ENCODE measurements at places on chromosomes 3 and 15.

DNA sequence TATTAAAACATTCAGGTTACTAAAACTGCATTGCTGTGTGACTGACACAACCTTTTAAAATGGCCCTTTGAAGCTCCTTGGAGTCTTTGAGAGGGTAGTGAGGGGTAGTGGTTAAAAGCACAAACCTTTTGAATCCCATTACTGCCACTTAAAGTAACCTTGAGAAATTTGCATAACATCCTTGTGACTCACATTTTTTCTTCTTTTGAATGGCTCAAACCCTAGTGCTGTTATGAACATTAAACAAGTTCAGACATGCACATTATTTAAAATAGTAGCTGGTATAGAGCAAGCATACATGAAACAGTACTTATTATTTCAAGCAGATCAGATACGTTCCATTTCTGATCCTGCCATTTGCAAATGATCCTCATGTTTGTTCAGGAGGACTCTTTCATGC is 3.7 kb upstream of the CLDN1 start:
- DNase-seq: no peak

GRCh38 chr3:17431004-17431403 is 311.4 kb downstream of the TBC1D5 start:
- DNase-seq: no peak

DNA sequence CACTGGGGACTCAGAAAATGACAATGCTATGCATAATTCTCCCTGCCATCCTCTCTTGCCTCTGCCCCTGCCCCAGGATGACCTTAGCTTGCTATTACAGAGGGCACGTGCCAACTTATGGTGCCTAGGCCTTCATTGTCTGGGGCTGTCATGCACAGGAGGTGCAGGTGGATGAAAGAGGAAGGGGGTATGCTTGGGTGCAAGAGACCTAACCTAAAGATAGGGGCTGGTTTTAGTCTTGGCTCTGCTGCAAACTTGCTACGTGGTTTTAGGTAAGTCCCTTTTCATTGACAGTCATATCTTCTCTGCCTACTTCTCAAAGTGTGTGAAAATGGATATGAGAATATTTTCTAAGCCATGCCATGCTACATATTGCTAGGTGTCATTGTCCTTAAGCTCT is 161.3 kb downstream of the EPHB1 start:
- DNase-seq: no peak

- DNase-seq: no peak
Measured at GRCh38 chr15:91929509-91929908, 76.0 kb downstream of the SLCO3A1 start.

DNA sequence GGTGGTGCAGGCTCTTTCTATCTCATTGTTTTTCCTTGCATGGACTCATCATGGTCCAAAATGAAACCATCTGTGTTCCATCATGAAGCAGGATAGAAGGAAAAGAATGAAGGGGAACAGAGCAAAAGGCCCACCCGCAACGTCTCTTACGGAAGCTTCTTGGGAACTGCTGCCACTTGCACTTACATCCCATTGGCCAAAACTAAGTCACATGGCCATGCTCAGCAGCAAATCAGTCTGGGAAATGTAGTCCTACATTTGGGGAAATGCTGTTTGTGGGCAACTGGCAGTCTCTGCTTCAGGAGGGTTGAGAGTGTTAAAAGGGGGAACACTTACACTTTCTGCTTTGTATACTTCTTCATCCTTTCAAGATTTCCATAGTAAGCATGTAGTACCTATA is 191.6 kb downstream of the SV2B start:
- DNase-seq: no peak

DNA sequence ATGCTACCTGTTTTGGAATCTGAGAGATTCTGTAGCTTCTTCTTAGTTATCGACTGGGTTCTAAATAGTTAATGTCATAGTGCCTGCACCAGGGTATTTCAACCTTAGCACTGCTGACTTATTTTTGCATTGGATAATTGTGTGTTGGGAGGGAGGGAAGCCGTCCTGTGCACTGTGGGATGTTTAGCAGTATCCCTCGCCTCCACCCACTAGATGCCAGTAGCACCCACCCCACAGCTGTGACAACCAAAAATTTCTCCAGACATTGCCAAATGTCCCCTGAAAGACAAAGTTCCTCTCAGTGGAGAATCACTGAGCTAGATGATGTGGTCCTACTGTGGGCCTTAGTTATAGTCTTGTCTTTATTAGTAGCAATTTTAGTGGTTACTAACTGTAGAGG is 88.3 kb downstream of the TGFBR2 start:
- no peak for DNase-seq

GRCh38 chr15:85860394-85861161 is 65.9 kb upstream of the KLHL25 start:
- DNase-seq: no peak

- DNase-seq: no peak
Measured at GRCh38 chr15:80478075-80478474, 73.9 kb downstream of the ARNT2 start.

GRCh38 chr3:83968356-83968755 is 990.4 kb upstream of the CADM2 start:
- no peak for DNase-seq

GRCh38 chr15:81133782-81134461 is at the start of gene CFAP161:
Gene CFAP161 (plus strand): TSS chr15:81134270. CDS start chr15:81134330, 60 bp downstream.
- no peak for DNase-seq

- DNase-seq: no peak
Measured at GRCh38 chr3:184230603-184231528, 1.5 kb downstream of the VWA5B2 start.

DNA sequence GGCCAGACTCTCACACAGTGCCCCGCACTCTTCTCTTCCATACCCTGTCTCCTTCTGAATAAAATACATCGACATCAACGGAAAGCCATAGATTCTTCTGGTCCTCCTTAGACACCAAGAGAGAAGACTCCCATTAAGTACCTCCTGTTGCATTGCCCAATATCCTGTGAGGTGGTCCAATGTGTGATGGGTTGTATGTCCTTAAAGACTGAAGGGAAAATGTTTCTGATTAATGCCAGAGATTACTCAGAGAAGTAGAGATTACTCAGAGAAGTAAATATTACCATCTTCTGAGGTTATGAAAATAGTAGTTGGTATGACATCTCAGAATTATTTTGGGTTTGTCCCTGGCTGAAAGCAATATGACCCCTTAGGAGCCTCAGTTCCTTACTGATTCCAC is 60.8 kb upstream of the GALNT15 start:
- no peak for DNase-seq

DNA sequence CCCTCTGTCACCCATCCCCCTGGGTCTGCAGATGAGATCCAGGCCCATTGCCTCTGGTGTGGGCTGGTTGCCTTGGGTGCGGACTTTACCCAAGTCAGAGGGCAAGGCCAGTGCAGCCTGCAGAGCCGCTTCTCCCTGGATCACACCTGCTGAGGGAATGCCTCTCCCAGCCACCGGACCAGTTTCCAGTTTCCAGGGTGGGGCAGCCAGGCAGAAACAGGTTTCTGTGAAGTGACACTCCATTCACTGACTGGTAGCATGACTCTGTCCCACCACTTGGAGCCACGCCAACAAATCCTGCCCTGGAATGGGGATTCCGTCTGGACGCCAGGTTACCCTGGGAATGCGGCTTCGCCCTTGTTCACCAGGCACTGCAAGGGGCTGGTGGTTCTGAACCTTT is 30.0 kb downstream of the PAQR5 start:
- no peak for DNase-seq

DNA sequence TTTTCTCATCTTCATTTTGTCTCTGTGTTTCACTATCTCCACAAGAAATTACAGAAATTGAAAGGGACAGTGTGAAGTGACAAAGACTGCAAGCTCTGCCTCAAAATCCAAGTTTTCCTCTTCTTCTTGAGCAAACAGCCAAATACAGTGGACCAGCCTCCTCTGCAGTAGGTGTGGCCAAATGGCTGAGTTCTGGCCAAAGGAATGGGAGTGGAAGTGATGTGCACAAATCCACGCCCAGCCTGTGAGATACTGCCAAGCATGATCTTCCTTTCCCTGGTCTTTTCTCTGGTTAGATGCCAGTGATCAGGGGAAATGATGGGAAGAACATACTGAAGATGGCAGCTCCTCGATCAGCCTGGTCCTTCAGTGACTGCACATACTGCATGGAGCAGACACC is 111.0 kb upstream of the CPNE4 start:
- no peak for DNase-seq

- DNase-seq: no peak
Measured at GRCh38 chr3:195209083-195209846, 61.7 kb downstream of the XXYLT1 start.

- no peak for DNase-seq
Measured at GRCh38 chr3:38608086-38608775, 41.3 kb downstream of the SCN5A start.

DNA sequence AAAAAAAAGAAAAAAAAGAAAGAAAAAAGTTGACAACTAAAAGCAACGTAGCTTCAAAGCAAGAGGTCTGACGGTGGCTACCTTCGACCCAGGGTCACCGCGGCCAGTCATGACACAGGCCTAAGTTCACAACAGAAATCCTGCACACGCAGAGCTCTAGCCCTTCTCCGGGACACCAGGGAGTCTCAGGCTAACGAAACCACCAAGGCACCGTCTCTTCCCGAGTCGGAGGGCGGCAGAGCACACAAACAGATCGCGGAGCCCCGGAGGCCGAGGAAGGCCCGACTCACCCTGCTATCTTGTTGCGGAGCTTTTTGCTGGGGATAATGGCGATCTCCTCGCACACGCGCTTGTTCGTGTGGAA is 584 bp downstream of the RPS17 start:
- DNase-seq: no peak

DNA sequence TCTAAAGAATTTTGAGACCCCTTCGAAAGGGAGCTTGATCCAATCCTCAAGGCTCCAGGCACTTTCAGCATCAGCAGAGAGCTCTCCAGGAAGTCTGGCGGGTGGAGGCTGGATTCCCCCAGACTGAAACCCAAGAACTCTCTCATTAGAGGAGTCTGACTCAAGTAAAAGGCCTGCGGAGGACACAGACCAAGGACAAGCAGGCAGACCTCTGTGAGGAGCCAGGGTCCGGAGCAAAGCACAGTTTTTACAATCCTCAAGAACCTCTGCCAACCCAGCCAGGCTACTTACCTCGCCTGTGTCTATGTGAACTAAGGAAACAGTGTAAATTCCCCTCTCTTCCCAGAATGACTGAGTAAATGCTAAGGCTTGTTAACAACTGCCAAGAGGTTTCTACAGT is 86.2 kb downstream of the FBN1 start:
- peak; percentile 75 for DNase-seq

GRCh38 chr15:41779662-41780157 is 5.4 kb downstream of the MAPKBP1 start:
- no peak for DNase-seq

GRCh38 chr3:11377719-11378118 is 105.5 kb downstream of the ATG7 start:
- no peak for DNase-seq

DNA sequence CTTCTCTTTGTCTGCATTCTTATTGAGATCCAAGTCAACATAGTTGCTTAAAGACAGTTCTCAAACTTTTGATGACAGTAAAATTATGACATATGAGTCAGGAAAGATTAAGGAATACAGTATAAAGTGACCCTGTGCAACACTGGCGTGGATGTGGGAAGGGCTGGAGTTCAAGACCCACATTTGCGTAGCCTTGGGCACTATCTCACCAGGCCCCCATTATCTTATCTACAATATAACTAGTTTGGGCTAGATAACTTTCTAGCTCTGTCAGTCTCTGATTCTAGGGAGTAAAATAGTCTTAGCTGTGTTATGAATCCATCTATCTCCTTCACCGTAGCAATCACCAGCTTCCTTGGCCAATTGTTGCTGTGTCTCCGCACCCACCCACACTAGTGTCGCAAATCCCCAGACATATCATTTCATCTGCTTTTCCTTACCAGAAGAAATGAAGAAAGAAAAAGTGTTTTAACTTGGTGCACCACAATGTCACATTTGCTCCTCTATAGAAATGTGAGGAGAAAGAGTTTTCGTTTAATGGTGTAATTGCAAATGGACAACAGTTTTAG is 14.9 kb upstream of the TM4SF4 start:
- no peak for DNase-seq

DNA sequence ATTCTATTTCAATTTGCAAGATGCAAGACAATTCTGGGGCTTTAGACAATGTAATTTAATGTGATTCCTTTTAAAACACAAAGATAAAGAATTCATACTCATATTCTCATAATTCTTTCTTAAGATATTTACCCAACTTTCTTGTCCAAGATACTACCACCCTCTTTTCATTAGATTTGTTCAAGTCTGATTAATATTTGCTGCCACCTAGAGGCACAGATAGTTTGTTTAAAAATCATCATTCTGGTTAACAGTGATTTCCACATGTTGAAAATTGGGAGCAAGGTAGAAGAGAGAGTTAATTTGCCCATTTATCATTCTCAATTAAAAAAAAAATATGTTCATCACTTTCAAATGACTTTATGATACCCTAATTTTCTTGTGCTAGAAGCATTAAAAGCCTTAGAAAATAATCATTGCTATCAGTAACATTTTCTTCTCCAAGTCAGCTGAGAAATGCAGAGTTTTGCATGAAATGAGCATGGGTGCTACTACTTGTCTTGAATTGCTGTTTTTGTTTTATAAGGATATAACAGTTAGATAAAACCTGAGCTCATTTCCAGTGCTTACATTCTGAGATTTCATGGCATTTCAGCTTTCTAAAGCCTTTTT is 11.6 kb downstream of the TAMM41 start:
- DNase-seq: peak; percentile 13

DNA sequence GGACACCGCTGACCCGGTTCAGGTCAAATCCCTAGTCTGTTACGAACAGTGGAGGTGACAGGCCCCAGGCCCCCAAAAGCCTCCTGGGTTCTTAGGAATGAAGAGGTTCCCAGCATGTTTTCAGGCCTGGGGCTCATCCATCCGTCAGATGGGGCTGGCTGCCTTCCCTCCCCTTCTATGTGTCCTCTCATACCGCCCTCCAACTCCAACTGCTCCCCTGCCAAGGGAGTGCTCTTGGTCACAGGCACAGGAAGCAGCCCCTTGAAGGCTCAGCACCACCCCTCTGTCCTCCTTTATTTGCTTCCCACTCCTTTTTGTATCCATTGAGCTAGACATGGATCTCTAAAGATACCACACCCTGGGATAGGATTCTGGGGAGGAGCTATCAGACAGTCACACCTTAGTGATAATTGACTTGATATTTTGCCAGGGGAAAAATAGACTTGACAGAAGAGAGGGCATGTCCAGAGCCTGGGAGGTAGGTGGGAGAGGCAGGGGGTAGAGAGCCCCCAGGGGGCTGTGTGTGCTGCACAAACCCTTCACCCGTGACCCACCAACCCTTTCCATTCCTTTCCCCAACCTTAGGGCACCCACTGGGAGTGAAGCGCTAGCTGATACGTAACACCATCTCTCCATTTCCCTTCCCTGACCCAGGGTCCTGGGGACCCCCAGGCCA is 10.7 kb upstream of the CSPG4 start:
- DNase-seq: no peak

DNA sequence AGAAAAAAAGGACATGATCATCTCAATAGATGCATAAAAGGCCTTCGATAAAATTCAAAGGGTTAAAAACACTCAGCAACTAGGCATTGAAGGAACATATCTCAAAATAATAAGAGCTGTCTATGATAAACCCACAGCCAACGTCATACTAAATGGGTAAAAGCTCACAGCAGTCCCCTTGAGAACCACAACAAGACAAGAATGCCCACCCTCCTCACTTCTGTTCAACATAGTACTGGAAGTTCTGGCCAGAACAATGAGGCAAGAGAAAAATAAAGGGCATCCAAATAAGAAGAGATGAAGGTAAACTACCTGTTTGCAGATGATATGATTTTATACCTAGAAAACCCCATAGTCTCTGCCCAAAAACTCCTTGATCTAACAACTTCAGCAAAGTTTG is 619.7 kb upstream of the LMCD1 start:
- DNase-seq: no peak

Data from GM04503 (cell line).